ENCODE measurements at places on chromosomes 2 and 18. TPM values are rescaled to one million over a fixed set of nuclear protein-coding genes. Genes with fewer than 3 reads are reported as not detected.

ALK gene
- total RNA-seq = 0.36 TPM

GRCh38 chr18:21117409-21118131 lies 6.0 kb upstream of the ROCK1 start:
- no peak for DNase-seq

REG3A gene
- not detected for total RNA-seq

GRCh38 chr18:53629337-53629736 lies 595.1 kb downstream of the MBD2 start:
- no peak for DNase-seq

DNA sequence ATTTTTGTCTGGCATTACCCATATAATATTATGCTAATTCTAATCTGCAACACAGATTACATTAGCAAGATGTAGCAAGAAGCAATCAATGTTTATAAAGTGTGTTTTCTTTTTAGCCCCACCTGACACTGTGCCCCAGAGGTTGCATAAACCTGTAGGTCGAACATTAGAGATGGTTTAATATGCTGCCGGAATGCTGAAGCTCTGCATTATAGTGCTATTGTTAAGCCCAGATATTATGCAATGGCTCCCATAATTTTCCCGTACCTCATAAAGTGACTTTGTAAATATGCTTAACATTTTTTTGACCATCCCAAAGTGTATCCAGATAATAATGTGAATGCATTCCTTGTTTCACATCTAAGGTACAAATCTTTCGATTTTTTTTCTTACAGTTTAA lies 109.3 kb upstream of the MAP4K3 start:
- no peak for DNase-seq

ASPRV1 gene
- 1.7 TPM for total RNA-seq

GRCh38 chr2:139165601-139166000 lies 385.4 kb upstream of the NXPH2 start:
- no peak for DNase-seq

SPDYA gene
- total RNA-seq = 2.5 TPM

GRCh38 chr2:111178296-111178695 lies 57.6 kb downstream of the BCL2L11 start:
- no peak for DNase-seq

- no peak for DNase-seq
Measured at GRCh38 chr2:80874374-80874773, 569.8 kb upstream of the LRRTM1 start.

- DNase-seq = no peak
Measured at GRCh38 chr2:191050640-191050987, 36.6 kb upstream of the STAT1 start.

MTA3 gene
- total RNA-seq = 72.8 TPM

Data from ureter (tissue), 1 donor.